ENCODE measurements at places on chromosomes 6 and 20.
A peak's percentile ranks its signal among the peaks of the same experiment; 100 is the strongest.

DNA sequence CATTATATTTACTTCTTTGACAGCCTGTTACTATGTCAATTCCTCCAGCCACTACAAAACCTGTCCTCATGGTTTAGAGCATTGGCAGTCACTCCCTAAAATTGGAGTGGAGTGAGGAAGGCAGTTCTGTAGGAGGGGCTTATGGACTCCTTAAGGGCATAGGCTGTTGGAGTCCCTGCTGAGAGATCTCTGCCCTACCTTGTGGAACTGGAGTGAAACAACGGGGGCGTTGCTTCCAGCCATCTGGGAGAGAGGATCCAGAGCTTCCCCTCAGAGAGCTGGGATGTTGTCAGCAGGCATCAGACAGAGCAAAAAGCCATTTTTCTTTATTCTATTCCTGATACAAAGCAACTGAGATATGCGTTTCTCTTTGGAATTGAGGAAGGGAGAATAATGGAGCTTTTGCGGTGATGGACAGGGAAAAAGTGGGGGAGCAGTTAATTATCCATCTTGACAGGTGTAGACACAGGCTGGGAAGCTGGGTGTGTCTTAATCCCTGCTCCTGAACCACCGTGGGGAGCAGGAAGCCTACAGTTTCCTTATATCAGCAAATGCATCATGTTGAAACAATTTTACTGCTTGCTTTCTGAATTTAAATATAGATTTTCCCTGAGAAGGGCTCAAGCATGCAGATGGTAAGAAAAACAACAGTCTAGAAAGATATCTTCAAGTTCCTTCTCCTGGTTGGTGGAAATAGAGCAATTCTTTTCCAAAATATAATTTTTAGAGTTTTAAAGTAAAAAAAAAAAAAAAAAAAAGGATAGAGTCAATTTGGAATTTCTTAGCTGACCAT, 402.5 kb downstream of the PLCB1 start:
- DNase-seq = no peak

DNA sequence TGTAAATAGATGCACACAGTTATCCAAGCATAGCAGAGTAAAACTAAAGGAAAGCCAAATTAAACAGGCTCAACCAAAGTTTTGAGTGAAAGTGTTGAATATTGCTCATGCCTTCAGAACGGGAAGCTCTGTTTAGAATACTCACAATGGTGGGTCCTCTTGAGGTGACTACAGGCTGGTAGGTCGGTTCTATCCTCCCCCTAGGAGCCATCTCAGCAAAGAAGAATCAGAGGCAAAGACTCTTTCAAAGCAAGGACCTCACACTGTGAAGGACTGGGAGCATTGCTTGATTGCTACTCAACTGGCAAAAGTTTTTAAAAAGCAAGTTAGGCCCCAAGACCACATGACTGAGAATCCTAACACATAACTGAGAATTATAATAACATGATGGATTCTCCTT, 88.4 kb upstream of the JAG1 start:
- no peak for DNase-seq

- DNase-seq = peak; percentile 64
Observed at GRCh38 chr20:44215125-44215524, 4.6 kb upstream of the OSER1 start.

GRCh38 chr20:49457444-49457843, 25.0 kb downstream of the KCNB1 start:
- DNase-seq = no peak

- DNase-seq = no peak
Observed at GRCh38 chr20:3014179-3014578, 29.2 kb upstream of the GNRH2 start.

DNA sequence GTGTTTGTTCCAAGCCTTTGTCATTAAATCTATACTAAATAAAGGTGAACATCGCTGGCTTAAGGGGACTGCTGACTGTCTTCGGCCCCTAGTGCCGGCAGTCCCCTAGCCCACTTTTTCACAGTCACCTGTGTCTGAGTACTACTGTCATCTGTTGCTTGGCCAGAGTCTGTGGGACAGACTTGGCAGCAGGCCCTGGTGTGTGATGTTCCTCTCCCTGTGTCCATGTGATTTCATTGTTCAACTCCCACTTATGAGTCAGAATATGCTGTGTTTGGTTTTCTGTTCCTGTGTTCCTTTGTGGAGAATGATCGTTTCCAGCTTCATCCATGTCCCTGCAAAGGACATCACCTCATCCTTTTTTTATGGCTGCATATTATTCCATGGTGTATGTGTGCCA, 133.4 kb downstream of the HAO1 start:
- DNase-seq = no peak

DNA sequence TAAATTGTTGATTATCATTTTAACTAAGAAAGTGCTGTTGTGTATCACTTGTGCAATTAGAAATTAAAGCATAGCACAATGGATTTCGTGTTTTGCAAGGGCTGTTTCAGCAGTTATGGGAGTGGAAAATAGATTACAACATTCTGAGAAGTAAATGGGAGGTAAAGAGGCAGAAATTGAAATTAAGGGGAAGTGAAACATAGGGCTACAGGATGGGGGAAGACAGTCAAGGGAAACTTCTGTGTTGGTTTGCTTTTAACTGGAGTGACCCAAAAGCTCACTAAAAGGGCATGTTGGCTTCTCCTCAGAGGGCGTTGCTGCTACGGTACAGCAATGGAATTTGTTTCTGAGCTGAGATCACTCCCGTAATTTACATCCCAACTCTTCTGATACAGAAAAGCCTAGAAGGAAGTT, 147.5 kb downstream of the BCAS1 start:
- no peak for DNase-seq

GRCh38 chr6:121837545-121838229, 402.2 kb downstream of the GJA1 start:
- no peak for DNase-seq

- no peak for DNase-seq
Observed at GRCh38 chr20:62819494-62820174, 2.8 kb downstream of the COL9A3 start.

- no peak for DNase-seq
Observed at GRCh38 chr6:149318581-149319286, 1.2 kb downstream of the TAB2 start.

DNA sequence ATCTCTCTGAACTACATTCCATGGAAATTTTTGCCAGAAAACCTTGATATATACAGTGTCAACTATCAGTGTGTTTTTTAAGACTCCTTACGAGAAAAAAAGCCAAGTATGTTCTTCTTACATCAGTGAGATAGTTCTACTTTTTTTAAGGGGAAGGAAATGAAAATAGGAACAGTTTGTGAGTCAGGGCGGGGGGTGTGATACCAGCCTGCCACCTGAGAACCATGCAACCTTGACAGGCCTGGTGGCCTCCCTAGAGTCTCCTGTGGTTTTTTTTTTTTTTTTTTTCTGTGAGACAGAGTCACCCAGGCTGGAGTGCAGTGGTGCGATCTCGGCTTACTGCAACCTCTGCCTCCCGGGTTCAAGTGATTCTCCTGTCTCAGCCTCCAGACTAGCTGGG, 96.3 kb upstream of the GCM1 start:
- DNase-seq = no peak

Measured in activated effector memory CD4-positive, alpha-beta T cell treated with Interleukin-2 at 50 U/mL for 16 hours (primary cell).